Head of caudate nucleus (tissue), 42 donors: ENCODE measurements at places on chromosomes 3 and 15.

DNA sequence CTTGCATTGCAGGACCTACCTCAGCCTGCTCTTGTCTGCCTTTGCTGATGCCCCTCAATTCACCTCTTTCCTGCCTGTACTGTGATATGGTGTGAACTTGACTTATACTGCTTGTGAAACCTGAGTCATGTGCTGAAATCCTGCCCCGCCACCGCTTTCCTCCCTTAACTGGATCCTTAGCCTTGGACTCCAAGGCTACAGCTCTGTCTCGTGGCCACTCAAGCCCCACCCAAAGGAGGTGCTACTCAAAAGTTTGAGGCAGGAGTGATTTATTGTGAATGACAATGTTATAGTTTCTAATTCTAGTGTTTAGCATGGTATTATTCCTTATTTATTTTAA is 56.1 kb downstream of the MYZAP start:
- no peak for DNase-seq

- DNase-seq, result no peak
These were observed 11.6 kb upstream of the SEMA5B start for GRCh38 chr3:123039178-123039577.

DNA sequence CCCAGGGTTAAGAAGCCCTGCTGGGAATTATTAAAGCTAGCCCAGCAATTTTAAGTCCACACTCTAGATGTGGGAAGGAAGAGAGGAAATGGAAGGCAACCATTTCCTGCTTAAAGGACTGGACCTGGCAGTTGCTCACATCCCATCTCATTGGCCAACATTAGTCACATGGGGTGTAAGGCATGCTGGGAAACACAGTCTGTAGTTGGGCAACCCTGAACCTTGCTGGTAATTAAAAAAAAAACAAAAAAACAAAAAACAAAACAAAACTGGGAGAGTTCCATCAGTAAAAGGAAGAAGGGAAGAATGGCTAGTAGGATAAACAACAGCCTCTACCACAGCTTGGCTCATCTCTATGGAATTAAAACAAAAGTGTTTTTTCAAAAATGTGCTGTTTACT is 136.0 kb downstream of the VGLL4 start:
- no peak for DNase-seq

DNA sequence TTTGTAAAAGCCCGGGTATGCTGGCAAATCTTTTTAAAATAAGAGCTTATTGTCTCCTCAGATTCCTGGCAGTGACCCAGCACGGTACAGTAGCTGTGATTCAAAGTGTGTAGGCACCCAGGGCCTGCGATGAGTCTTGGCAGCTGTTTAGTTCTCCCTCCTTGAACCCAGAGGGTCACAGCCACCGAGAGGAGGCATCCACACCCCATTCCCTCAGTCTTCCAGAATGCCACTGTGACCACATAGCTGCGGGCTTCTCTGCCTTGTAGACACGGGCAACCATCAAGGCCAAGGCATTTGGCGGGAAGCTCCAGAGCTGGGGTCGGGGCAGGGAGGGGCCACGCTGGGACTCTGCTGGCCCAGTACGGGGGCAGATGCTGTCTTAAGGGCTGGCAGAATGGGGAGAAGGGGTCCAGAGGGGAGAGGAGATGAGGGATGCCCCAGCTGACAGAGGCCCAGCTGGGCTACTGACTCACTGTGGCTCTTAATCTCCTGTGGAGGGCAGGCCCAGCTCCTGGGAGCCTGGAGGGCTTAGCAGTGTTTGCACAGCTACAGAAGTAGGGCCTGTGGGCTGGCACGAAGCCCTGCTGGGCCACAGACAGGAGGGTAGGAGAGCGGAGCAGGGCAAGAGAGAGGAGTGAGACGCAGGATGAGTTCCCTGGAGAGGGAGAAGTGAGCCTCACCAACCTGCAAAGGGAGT is 68.8 kb upstream of the DLG1 start:
- DNase-seq, result peak; percentile 52

GRCh38 chr3:187013159-187013716 is 82.9 kb downstream of the ST6GAL1 start:
- no peak for DNase-seq

DNA sequence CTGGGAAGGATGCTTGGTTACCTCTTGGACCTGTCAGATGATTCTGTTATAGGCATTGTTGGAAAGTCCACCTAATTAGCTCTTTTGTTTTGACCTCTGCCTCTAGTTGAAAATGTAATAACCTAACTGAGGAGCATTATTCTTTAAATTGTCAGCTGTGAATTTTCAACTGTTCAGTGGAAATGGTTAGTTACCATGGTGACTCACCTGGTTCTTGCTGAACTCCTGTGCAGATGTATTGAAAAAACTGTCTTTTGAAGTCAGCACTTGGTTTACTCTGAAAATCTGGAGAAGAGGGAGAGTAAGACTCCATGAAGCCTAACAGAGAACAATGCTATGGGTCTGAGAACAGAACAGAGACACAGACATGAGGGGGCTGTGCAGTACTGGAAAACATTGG is 72.0 kb downstream of the LARS2 start:
- DNase-seq, result no peak

GRCh38 chr3:111538681-111539083 is 3.3 kb upstream of the CD96 start:
- DNase-seq, result no peak

DNA sequence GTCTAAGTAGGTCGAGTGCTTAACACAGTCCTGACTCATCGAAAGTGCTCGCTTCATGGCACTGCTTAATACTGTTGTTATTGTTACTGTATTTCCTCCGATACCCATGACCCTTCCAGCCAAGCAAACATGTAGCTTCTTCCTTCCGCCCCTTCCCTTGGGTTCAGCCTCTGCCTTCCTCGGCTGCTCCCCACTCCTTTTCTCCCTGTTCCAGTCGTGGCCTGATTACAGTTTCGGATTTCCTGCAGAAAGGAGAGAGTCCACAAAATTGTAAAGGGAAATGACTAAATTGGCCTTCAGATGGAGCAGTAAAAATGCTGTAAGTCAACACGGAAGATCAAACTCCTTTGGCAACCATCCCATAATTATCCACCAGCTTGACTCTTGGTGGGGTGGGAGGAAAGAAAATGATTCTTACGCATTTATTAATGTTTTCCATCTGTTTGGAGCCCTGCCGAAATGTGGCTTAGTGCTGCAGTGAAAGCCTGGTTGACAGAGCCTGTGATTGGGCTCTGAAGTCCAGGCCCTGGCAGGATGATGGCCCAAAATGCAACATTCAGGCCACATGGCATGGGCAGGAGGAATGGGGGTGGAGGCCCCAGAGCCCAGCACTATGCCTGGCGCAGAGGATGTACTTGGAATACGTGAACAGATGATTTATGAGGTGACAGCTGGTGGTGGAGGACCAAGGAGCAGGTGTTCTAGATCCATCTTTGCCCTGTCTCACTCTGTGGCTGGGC is 37.6 kb downstream of the FAM3D start:
- no peak for DNase-seq

- DNase-seq, result peak; percentile 73
These were observed 36.3 kb upstream of the PLA2G4E start for GRCh38 chr15:42056934-42057798.

DNA sequence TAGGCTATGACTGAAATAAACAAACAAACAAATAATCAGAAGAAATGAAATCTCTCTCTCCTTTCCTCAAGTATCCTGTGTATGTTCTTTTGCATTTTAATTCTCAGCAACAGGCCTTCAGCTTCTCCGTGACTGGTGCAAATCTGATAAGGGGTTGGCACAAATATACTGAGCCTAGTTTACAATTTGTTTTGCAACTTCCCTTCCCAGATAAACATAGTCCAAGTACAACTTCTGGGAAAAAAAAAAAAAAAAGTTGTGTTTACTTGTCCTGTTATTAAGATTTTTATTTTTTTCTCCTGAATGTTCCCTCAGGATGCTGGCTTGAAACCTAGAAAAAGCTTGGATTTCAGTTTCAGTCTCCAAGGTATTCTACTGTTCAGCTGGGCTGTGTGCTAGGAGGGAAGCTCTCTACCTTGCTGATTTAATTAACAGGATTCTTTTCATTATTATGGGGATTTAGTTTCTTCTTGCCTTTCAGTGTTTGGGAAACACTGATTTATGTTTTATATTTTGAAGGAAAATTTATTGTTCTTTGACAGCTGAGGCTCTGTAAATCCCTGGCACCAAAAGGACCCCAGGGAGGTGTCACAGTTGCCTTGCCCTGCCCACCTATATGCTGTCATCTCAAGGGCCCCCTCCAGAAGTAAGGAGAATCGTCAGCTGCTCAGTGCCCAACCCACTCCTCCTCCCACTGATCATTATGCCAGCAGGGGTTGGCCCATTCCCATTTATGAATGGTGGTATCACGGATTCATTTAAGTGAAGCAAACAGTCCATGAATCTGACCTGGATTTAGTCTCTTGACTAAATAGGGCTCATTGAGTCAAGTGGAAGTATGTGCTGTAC is 185.2 kb downstream of the MEIS2 start:
- DNase-seq, result no peak

- no peak for DNase-seq
These were observed 36.4 kb downstream of the WWTR1 start for GRCh38 chr3:149621218-149622005.

- no peak for DNase-seq
These were observed 41.1 kb downstream of the THBS1 start for GRCh38 chr15:39621976-39622375.

DNA sequence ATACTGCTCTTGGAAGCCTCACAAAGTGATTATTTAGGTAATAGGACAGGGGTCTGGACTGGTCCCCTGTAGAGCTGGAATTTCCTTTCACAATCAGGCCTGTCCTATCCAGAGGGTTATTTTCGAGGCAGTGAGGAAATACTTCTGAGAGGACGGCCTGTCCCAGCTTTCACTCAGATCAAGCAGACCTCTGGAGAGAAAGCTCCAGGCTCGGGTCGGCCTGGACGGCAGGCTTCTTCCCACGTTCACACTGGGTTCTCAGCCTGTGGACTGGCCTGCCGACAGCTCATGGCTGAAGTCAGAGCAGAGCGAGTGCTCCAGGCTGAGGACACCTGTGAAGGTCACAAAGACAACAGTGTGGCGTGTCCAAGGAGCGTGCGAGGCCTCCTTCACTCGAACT is 405.3 kb downstream of the VPS13C start:
- no peak for DNase-seq

GRCh38 chr3:186854954-186855353 is 12.4 kb downstream of the ADIPOQ start:
- DNase-seq, result no peak

GRCh38 chr15:32859996-32860395 is 142.2 kb downstream of the GREM1 start:
- DNase-seq, result no peak

DNA sequence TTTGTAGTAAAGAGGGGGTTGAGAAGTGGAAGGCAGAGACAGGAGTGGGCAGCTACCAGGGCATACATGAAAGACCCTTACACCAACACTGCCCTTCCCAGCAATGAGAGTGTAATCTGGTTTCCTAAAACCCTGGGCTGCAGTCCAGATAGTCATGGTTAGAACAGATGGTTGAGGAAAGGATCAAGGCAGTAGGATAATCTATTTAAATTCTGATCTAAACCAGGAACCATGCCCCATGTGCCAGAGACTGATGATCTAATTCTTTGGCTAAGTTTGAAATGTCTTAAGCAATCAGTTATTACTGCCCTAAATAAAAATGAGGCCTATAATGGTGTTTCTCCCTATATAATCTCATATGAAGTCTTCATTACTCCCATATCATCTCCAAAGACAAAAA is 59.6 kb downstream of the PRTG start:
- no peak for DNase-seq

- no peak for DNase-seq
These were observed 144.0 kb downstream of the CHSY1 start for GRCh38 chr15:101107625-101108460.

DNA sequence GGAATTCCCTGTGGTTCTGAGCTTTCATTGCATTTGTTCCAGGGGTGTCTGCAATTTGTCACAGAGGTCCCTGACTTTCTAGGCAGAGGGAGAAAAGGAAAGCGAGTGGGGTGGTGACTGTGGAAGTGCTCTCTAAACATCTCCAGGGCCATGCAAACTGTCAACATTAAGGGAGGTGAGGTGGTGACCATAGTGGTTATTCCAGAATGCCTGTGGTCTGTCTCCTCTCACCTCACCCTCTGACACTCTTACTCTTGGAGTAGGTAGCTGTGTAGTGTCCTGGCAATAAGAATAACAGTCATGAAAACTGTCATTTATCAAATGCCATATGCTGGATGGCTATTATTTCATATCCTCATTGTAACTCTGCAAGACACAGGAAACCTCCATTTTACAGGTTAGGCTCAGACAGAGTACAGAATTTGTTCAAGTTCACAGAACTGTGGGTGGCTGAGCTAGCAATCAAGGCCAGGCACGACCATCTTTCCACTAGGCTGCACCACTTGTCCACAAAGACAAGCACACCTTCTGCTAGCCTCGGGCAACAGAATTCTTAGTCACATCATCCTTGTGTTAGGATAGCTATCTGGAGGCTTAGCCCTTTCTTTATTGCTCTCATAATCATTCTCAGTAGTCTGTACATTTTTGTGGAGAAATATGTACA is 179.4 kb downstream of the CD47 start:
- no peak for DNase-seq

DNA sequence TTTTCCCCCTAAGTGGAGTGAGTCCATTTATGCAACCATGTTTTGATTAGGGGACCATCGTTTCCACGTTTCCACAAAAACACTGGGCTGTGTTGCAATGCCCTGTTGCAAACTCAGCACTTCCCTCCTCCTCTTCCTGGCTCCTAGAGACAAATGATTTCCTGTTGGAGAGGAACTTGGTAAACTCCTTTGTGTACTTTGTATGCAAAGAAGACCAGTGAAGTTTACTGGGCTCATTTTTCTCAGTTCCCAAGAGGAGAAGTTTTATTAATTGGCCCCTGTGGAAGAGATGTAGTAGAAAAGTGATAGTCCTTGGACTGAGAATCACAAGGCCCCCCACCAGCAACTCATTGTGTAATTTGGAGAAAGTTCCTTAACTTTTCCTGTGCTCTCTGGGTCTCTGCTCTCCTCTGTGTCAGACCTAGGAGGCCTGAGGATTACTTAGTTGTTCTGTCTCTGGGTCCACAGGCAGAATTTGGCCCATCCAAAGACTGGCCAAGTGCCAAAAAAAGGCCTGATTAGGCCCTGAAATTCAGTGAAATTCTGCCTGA is 95.0 kb downstream of the ATG7 start:
- DNase-seq, result no peak

DNA sequence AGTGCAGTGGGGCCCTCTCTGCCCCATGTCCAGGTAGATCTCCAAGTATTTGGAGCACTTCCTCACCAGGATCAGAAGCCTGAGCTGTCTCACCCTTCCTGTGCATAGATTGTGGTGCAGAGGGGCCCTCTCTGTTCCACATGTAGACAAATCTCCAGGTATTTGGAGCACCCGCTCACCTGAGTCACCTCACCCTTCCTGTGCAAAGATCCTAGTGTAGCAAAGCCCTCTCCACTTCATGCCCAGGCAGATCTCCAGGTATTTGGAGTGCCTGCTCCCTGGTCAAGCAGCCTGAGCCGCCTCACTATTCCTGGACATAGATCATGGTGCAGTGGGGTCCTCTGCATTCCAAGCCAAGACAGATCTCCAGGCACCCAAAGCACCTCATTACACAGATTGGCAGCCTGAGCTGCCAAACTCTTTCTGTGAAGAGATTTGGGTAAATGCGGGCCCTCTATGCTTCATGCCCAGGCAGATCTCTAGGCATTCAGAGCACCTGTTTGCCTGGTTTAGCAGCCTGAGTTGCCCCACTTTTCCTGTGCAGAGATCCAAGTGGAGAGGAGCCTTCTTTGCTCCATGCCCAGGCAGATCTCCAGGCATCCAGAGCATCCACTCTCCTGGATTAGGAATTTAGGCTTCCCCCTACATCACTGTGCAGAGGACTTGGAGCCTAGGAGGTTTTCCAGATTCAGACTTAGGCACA is 249.8 kb downstream of the AGBL1 start:
- no peak for DNase-seq
